CD4-positive, alpha-beta T cell treated with Interleukin-6 at 100 ng/mL for 8 hours (primary cell): ENCODE measurements at places on chromosomes 4 and X.

DNA sequence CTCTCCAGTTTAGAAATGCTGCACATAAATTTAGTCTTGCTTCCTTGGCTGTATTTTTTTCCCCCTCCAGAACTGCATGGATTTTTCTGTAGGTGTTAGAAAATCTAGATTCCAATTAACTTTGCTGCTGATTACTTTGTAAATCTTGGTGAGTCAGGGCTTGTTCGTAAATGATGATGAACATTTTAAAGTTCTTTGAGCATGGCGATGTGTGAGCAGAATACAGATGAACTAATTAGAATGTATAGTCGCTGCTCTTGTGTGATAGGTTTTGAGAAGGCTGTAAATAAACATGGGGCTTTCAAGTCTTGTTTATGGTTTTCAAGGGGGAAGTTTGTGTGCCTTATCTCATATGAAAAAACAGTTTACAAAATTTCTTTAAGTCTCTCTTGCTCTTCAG is 23.3 kb downstream of the LIMCH1 start:
- no peak for DNase-seq

- DNase-seq: no peak
Observed at GRCh38 chrX:1336948-1337779, 579 bp downstream of the IL3RA start.

GRCh38 chr4:108355186-108355901 is 186.6 kb upstream of the LEF1 start:
- peak; percentile 87 for DNase-seq

GRCh38 chrX:9131066-9131465 is 97.1 kb upstream of the FAM9B start:
- no peak for DNase-seq

GRCh38 chr4:78880874-78881492 is 58.3 kb downstream of the PAQR3 start:
- no peak for DNase-seq

GRCh38 chr4:184755278-184755677 is 21.4 kb upstream of the CENPU start:
- no peak for DNase-seq

- DNase-seq: no peak
Observed at GRCh38 chr4:25449270-25449669, 72.2 kb downstream of the ANAPC4 start.

DNA sequence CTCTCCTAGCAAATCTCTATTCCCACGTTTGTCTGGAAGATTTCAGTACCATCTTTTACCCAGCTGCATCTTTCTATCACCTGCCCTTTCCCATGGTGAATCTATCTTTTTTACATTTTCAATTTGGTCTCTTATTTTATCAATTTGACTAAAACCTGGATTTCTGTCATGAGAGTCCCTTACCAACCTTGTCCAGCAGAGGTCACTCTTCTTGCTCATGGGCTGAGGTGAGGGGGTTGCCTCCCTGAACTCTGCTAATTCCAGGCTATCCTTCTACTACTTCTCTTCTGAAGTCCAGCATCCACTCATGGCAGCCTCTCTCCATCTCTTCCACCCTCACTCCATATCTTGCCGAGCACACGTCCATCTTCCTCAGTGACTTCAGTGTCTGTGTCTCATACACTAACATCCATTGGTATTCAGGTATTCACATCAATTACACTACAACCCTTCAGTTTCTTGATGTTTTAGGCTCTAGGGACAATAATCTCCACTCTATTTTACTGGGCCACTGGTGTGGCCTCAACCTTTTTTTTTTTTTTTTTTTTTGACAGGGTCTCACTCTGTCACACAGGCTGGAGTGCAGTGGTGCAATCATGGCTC is 17.8 kb upstream of the ZNF827 start:
- peak; percentile 13 for DNase-seq

- peak; percentile 59 for DNase-seq
Observed at GRCh38 chr4:152138451-152138850, 377.6 kb upstream of the GATB start.
